Type B pancreatic cell (in vitro differentiated cells): ENCODE measurements at places on chromosomes 13 and 19. TPM values are rescaled to one million over a fixed set of nuclear protein-coding genes. Genes with fewer than 3 reads are reported as not detected.

YIPF2 gene
- total RNA-seq, result 58.5 and 124 TPM in 2 replicates

- no peak for DNase-seq
Observed at GRCh38 chr13:26326562-26326961, 72.6 kb downstream of the CDK8 start.

- DNase-seq, result no peak
Observed at GRCh38 chr13:29679396-29680053, 84.0 kb upstream of the SLC7A1 start.

GRCh38 chr19:46449228-46449627, 20.5 kb upstream of the PNMA8C start:
- DNase-seq, result no peak

GRCh38 chr13:30978981-30979956, 46.8 kb downstream of the TEX26 start:
- DNase-seq, result no peak

DNA sequence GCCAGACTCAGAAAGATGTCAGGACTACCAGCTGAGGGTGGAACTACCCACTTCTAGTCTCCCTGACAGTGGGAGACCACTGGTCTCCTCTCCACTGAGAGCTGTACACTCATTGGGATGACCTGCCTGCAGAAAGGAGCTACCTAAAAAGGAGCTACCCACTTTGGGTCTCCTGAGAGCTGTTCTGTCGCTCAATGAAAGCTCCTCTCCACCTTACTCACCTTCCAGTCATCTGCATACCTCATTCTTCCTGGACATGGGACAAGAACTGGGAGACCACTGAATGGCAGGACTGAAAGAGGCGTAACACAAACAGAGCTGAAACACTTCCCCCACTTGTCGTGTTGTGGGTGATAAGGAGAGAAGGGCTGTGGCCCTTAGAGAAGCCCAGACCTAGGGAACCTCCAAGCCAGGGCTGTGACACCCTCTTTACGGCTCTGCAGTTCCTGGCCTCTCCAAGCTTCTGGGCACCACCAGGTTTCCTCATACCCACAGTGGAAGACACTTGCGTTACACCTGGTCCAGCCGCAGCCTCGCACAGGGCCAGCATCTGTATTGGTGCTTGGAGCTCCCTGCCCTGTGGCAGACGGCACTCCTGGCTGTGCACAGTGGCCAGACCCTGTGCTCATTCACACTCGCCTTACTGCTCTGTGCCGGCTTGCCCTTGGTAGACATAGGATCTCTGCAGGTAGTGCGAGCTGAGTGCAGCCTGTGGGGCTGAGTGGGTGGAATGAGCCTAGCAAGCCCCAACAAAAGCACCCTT, 54.9 kb upstream of the SLITRK6 start:
- DNase-seq, result no peak

DNA sequence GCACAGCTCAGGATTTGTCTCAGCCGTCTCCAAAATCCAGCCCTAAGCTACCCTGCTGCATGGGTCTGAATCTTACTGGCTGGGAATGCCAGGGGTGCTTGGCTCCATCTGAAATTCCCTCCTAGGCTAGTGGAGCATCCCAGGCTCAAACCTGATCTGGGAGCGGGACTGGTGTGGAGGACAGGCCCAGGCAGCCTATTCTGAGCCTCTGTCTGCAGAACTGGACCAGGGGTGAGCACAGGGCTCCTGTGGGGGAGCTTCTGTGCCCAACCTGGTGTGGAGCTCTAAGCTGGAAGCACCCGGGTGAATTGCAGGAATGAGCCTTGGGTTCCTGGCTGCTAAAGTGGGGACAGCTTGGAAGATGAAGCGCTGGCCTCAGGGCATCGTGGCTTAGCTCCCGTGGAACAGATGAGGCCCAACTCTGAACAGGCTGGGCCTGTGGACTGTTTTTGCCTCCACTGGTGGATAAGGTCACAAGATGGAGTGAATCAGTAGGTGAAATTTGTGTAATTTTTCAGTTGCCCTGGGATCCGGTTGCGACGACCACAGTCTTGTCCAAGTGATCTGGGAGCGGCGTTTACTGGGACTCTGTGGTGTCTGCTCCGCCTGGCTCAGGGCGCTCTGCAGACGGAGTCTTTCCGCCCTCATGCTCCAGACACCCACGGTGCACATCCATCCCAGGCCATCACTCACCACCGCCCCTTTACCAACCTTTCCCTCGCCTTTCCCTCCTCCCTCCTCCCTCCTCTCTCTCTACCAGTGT, 79.5 kb downstream of the TEX29 start:
- peak; percentile 47 for DNase-seq

DNA sequence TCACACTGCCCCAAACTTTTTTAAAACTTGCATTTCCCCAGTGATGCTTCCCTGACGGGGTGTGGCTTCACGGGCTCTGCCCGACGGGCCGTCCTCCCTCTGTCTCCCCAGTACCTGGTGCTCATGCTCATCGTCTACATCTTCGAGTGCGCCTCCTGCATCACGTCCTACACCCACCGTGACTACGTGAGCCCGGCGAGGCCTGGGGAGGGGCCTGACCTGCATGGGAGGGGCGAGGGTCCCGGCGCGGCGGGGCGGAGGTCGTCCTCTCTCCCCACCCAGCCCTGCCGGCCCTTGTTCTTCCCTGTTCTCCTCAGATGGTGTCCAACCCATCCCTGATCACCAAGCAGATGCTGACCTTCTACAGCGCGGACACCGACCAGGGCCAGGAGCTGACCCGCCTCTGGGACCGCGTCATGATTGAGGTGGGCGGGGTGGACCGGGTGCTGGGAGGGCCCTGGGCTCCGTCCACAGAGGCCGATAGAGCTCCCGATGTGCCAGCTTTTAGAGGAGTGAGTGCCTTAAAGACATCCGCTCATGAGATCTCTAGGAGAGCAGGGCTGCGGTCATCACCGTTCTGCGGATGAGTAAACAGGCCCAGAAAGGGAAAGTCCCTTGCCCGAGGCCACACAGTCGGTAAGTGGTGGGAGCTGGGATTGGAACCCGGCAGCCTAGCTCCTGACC, 6.9 kb downstream of the UPK1A start:
- DNase-seq, result no peak

GRCh38 chr19:2043251-2043641, 7.8 kb downstream of the MKNK2 start:
- no peak for DNase-seq

PRSS57 gene
- not detected in 2 replicates for total RNA-seq

VSTM2B gene
- total RNA-seq, result 0.68 TPM in 1 of 2 replicates, not detected in the other

DNA sequence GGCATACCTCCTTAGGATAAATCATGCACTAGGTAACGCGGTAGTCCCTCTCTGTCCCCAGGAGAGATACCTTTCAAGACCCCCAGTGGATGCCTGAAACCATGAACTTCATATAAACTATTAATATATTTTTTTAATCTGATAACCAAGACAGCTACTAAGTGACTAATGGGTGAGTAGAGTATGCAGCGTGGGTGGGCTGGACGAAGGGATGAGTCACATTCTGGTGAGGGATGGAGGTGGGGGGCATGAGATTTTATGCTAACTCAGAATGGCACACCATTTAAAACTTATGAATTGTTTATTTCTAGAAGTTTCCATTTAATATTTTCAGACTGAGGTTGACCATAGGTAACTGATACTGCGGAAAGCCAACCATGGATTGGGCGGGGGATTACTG, 46.2 kb downstream of the CDK8 start:
- DNase-seq, result no peak
